Mesendoderm (in vitro differentiated cells): ENCODE measurements at places on chromosomes 7 and 10.

GRCh38 chr10:126732868-126733267 lies 62.4 kb upstream of the C10orf90 start:
- H3K27ac ChIP-seq, result no peak overlapping the region
- H3K27me3 ChIP-seq, result no peaks in the 10 kb centered on the region
- no peaks in the 10 kb centered on the region for H3K4me1 ChIP-seq
- H3K4me3 ChIP-seq, result no peak overlapping the region
- no peaks in the 10 kb centered on the region for H3K36me3 ChIP-seq

GRCh38 chr10:48476279-48476982 lies 128.4 kb downstream of the ARHGAP22 start:
- peaks cover 6% of the 10 kb centered on the region for H3K4me1 ChIP-seq
- H3K4me3 ChIP-seq, result no peak overlapping the region
- no peaks in the 10 kb centered on the region for H3K27me3 ChIP-seq
- DNase-seq, result peak; percentile 73

- peaks cover 7% of the 10 kb centered on the region for H3K27me3 ChIP-seq
- peaks cover 5% of the 10 kb centered on the region for H3K4me1 ChIP-seq
- H3K4me3 ChIP-seq, result no peak overlapping the region
Measured at GRCh38 chr7:28410628-28411531, 1.4 kb upstream of the CREB5 start.

GRCh38 chr10:102621443-102622325 lies 22.6 kb upstream of the TRIM8 start:
- H3K36me3 ChIP-seq, result no peaks in the 10 kb centered on the region
- no peak overlapping the region for H3K27ac ChIP-seq
- DNase-seq, result no peak
- no peak overlapping the region for H3K4me3 ChIP-seq
- H3K27me3 ChIP-seq, result no peaks in the 10 kb centered on the region

GRCh38 chr10:6052247-6053221 lies 9.6 kb downstream of the IL2RA start:
- no peaks in the 10 kb centered on the region for H3K4me1 ChIP-seq
- H3K36me3 ChIP-seq, result no peaks in the 10 kb centered on the region
- no peak for DNase-seq
- H3K27ac ChIP-seq, result no peak overlapping the region
- H3K4me3 ChIP-seq, result no peak overlapping the region

- no peaks in the 10 kb centered on the region for H3K36me3 ChIP-seq
- H3K27me3 ChIP-seq, result no peaks in the 10 kb centered on the region
- peaks cover 1% of the 10 kb centered on the region for H3K4me1 ChIP-seq
Measured at GRCh38 chr10:95505641-95506040, 55.5 kb downstream of the SORBS1 start.

DNA sequence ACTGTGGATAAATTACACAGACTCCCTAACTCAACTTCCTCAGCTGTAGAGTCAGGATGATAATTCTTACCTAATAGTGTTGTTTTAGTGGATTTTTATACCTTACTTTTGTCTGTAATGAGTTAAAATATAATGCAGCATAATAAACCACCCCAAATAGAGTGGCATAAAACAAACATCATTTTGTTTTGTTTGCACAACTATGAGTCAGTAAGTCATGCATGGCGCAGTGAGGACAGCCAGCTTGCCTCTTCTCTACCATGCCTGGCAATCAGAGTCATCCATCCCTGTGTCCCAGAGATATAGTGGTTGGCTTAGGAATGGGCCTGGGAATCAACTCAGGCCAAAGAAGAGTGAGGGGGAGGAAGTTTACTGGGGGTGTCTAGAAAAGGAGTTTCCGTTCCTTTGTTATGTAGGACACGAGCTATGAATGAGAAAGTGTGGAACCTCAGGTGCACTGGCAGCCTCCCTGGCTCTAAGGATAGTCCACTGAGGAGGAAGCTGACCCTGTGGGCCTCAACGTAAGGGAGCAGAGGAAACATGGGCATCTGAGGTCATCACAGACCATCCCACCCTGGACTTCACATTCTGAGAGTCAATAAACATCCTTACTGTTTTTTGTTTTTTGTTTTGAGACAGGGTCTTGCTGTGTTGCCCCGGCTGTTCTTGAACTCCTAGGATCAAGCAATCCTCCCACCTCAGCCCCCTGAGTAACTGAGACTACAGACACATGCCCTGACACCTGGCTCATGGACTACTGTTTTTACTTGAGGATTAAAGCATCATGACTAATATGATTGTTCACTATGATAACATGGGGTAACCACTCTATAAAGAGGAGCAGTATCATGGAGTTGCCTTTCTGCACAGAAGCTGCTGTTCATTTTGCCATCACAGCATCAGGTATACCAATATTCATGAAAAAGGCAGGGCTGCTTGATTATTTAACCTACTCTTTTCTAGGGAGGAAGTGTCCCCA lies 21.0 kb upstream of the GRB10 start:
- no peak overlapping the region for H3K27ac ChIP-seq
- no peaks in the 10 kb centered on the region for H3K27me3 ChIP-seq

DNA sequence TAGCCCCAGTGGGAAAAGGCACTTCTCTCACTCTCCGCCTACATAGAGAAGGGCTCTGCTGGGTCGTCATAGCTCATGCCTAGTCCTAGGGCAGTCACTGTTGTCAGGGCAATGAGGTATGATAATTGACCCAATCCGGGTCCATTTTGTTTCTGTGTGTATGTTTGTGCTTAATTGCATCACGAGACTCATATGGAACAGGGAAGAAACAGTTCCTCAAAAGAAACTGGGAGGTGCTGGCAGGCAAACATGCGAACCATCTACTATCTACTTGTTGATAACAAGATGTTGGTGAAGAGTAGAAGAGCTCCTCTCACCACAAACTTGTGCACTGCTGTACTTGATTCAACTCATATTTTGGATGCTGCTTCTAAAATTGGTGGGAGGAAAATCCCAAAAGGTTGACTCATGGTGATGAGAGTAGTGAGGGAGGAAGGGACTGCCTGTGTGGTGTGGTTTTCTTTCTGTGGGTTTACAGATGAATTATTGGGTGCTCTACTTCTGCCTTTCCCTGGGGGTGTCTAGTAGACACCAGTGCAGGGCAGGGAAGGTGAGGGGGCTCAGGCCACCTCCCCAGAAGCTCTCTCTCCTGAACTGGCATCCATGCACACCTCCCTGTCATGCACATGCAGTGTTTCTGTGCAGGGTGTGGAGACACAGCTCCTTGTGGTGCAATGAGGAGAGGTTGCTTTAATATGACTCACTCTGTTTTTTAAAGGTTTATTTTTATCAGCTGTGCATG lies 29.4 kb downstream of the LSMEM1 start:
- no peak for DNase-seq
- no peaks in the 10 kb centered on the region for H3K4me1 ChIP-seq
- H3K27me3 ChIP-seq, result no peaks in the 10 kb centered on the region
- H3K4me3 ChIP-seq, result no peak overlapping the region

- no peaks in the 10 kb centered on the region for H3K36me3 ChIP-seq
- H3K4me1 ChIP-seq, result no peaks in the 10 kb centered on the region
- no peak for DNase-seq
- H3K27ac ChIP-seq, result no peak overlapping the region
- no peaks in the 10 kb centered on the region for H3K27me3 ChIP-seq
Measured at GRCh38 chr7:139807009-139807408, 22.1 kb upstream of the TBXAS1 start.

- H3K4me3 ChIP-seq, result no peak overlapping the region
- peaks cover 2% of the 10 kb centered on the region for H3K36me3 ChIP-seq
- peaks cover 4% of the 10 kb centered on the region for H3K4me1 ChIP-seq
- peak; percentile 41 for DNase-seq
- H3K27me3 ChIP-seq, result no peaks in the 10 kb centered on the region
Measured at GRCh38 chr7:191105-191980, 1.0 kb upstream of the FAM20C start.

DNA sequence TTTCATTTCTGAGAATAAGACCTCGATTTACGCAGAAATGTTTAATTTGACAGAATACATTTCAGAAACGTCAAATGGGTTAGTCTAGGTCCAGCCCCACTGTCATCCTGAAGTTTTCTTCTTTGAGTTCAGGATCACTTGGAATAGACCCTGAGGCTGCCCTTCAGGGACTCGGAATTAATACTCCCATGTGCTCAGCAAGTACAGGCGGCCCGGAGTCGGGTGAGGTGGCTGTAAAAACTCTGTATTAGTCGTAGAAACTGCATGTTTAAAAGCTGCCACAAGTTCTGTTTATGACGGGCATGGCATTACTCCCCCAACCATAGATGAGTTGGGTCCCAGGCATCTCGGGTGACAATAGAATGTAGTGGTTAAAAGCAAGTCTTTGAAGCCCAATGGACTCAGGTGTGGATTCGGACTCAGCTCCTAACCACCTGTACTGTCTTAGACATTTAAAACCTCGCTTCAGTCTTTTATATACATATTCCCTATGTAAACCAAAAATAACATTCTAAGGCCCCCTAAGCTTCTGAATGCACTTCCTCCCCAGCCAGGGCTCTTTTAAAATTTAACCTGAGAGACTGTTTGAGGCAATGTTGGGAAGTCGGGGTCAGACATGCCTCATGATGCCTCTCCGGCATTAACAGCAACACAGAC lies 216.3 kb downstream of the ADARB2 start:
- no peak overlapping the region for H3K4me3 ChIP-seq
- no peak overlapping the region for H3K27ac ChIP-seq
- peaks cover 3% of the 10 kb centered on the region for H3K4me1 ChIP-seq
- H3K36me3 ChIP-seq, result no peaks in the 10 kb centered on the region

GRCh38 chr7:150381785-150382122 lies 2.6 kb downstream of the ZNF775 start:
- no peaks in the 10 kb centered on the region for H3K27me3 ChIP-seq
- no peak overlapping the region for H3K4me3 ChIP-seq
- H3K4me1 ChIP-seq, result peaks cover 29% of the 10 kb centered on the region
- no peaks in the 10 kb centered on the region for H3K36me3 ChIP-seq

GRCh38 chr7:106101726-106102125 lies 10.4 kb downstream of the SYPL1 start:
- no peaks in the 10 kb centered on the region for H3K27me3 ChIP-seq
- no peak for DNase-seq
- H3K36me3 ChIP-seq, result no peaks in the 10 kb centered on the region
- no peak overlapping the region for H3K27ac ChIP-seq
- H3K4me1 ChIP-seq, result peaks cover 2% of the 10 kb centered on the region
- no peak overlapping the region for H3K4me3 ChIP-seq

- no peak for DNase-seq
- no peak overlapping the region for H3K27ac ChIP-seq
- no peaks in the 10 kb centered on the region for H3K36me3 ChIP-seq
- no peaks in the 10 kb centered on the region for H3K4me1 ChIP-seq
- no peak overlapping the region for H3K4me3 ChIP-seq
- no peaks in the 10 kb centered on the region for H3K27me3 ChIP-seq
Measured at GRCh38 chr7:16813232-16813616, 8.4 kb upstream of the AGR2 start.

- no peak overlapping the region for H3K4me3 ChIP-seq
- DNase-seq, result no peak
- H3K4me1 ChIP-seq, result no peaks in the 10 kb centered on the region
- H3K27me3 ChIP-seq, result no peaks in the 10 kb centered on the region
- no peaks in the 10 kb centered on the region for H3K36me3 ChIP-seq
Measured at GRCh38 chr10:86265236-86265894, 101.2 kb downstream of the GRID1 start.

GRCh38 chr7:134660242-134660785 lies 13.7 kb downstream of the BPGM start:
- H3K4me3 ChIP-seq, result no peak overlapping the region
- no peak overlapping the region for H3K27ac ChIP-seq
- H3K36me3 ChIP-seq, result no peaks in the 10 kb centered on the region
- no peaks in the 10 kb centered on the region for H3K4me1 ChIP-seq

DNA sequence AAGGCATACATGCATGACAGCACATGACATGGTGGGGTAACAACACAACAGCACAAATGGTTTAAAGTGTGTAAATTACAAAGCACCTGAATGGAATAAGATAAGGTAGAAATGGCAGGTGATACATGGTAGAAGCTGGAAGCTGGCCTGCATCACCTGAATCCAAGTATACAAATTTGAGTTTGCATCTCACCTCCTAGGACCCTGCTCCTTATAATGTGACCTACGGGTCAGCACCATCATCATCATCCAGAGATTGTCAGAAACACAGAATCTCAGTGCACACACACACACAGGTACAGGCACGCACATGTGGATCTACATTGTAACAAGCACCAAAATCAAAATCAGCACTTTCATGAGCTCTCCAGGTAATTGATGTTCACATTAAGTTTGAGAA lies 1048.2 kb upstream of the AUTS2 start:
- no peaks in the 10 kb centered on the region for H3K4me1 ChIP-seq
- no peaks in the 10 kb centered on the region for H3K36me3 ChIP-seq
- no peak overlapping the region for H3K4me3 ChIP-seq
- no peak overlapping the region for H3K27ac ChIP-seq
- DNase-seq, result no peak

DNA sequence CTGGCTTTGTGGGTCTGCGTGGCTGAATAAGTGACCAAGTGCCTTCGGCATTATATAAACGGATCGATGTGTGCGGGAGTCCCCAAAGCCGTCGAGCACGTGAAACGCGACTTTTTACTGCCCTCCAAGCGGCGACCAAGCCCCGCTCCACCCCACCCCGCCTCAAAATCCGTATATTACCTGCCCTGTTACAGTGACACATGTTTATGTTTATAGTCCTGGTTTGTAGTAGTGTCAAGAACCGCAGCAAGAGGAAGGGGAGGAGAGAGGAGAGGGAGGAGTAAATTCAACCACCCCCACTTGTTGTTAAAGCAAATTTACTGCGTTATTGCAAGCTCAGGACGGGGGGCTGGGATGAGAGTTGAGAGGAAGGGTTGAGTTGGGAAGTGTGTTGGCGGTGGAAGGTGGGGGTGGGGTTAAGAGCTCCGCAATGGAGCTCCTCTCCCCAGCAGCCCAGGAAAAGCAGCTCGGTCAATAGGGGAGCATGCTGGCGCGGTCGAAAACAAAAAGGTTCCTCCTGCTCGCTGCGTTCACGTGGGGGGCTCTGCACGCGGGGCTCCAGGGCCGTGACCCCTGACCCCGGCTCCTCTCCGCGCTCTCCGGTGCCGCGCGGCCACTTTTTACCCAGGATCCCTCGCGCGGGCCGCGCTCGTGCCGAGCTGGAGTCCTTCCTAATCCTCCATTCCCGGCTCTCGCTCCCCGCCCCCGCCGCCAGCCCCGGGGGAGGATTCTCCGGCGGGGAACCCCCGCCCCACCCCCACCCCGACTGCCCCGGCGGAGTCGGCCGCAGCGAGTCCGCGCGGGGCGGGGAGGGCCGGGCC lies at the start of gene SKIDA1:
TSS of gene SKIDA1 (minus strand) at position 316 of the 821 bp plus-strand sequence. CDS start 7,860 bp downstream, outside the sequence.
- no peaks in the 10 kb centered on the region for H3K36me3 ChIP-seq
- peak within 1 kb of the TSS; percentile 99 for H3K27ac ChIP-seq
- peak; percentile 97 for DNase-seq
- H3K4me1 ChIP-seq, result peaks cover 9% of the 10 kb centered on the region

DNA sequence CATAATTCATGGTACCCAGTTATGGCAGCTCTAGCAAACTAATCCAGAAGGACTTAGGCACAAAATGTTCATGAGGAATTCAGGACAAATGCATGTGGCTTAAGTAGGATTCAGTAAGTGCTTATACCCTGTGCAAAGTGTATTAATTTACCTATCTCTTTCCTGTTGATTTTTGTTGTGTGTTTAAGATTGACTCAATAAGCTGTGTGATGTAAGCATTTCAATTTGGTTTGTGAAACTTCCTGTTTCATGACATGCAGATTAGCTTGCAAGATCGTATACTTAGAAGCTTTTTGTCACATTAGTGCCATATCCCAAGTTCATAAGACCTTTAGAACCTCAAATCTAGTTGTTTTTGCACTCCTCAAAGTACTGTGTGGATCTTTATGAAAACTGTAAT lies 416.7 kb downstream of the ARL4A start:
- H3K27me3 ChIP-seq, result no peaks in the 10 kb centered on the region
- no peak for DNase-seq
- H3K4me3 ChIP-seq, result no peak overlapping the region
- H3K4me1 ChIP-seq, result no peaks in the 10 kb centered on the region

GRCh38 chr7:7051206-7051877 lies 131.0 kb upstream of the C1GALT1 start:
- H3K4me3 ChIP-seq, result no peak overlapping the region
- no peaks in the 10 kb centered on the region for H3K36me3 ChIP-seq
- no peaks in the 10 kb centered on the region for H3K27me3 ChIP-seq
- no peak overlapping the region for H3K27ac ChIP-seq
- DNase-seq, result no peak
